Muscle of leg (tissue), 16 donors: ENCODE measurements at places on chromosomes 2 and 18. TPM values are rescaled to one million over a fixed set of nuclear protein-coding genes. Genes with fewer than 3 reads are reported as not detected.

Gene NEMP2
- total RNA-seq = 7.1 TPM

Gene PROKR1
- total RNA-seq = 1.2 TPM

Gene TSPYL6
- total RNA-seq = 0.04 TPM

Gene KANSL1L
- 34.2 TPM for total RNA-seq

Gene UPP2
- not detected for total RNA-seq

DNA sequence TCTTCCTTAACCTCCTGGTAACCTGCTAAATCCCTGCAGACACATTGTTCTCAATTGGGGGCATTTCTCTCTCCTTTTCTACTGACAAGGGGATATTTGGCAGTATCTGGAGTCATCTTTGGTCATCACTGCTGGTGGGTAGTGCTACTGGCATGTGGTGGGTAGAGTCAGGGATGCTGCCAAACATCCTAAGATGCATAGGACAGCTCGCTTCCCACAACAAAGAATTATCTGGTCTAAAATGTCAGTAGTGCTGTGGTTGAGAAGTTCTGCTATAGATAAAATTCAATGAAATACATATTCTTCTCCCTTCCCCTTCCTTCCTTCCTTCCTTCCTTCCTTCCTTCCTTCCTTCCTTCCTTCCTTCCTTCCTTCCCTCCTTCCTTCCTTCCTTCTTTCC, 18.7 kb upstream of the LHCGR start:
- DNase-seq = no peak

DNA sequence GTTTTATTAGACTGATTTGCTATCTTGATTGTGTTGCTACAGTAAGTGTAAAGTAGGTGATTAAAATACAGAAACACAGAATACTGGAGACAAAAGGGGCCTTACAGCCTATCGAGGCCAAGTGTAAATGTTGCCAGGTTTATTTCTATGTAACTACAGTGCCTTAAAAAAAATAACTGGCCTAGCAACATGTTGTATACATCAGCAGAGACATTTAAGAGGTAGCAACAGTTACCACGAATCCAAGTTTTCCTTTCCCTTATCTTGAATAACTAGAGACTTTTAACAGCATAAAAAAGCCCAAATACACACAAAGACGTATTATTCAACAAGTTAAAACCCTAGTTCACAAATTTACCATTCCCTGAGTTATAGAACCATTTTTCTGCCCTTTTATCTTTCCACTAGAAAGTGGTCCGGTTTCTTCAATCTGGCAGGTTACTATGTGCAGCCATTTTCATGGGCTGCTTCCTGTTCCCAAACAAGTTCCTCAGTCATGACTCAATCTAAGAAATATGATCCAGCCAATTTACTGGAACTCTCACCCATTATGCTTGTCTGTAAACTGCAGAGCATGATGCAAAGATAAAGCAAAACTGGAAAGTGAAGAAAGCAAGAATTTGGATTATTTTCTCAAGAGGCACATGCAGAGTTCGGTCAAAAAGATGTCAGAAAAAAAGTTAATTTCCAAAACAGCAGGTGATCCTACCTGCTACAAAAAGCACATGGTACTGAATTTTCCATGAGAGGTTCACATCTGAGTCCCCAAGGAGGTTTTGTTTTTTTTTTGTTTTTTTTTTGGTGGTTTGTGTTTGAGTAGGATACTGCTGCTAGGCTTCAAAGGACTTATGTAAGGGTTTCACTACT, 22.2 kb downstream of the NFE2L2 start:
- peak; percentile 96 for DNase-seq

DNA sequence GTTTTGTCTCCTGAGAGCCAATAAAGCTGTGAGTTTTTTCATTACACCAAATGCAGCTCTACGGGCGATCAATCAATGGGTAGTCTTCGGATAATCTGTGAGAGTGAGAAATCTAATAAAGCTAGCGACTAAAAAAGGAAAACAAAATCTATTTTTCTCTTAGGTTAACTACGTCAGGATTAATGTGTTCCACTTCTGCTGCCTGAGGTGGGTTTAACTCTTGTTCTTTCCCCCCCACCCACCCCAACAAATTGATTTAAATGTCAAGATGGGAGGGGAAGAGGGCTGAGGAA, 63.0 kb upstream of the PSMD14 start:
- DNase-seq = peak; percentile 5

GRCh38 chr2:216327447-216327935, 44.8 kb downstream of the MARCHF4 start:
- DNase-seq = no peak

DNA sequence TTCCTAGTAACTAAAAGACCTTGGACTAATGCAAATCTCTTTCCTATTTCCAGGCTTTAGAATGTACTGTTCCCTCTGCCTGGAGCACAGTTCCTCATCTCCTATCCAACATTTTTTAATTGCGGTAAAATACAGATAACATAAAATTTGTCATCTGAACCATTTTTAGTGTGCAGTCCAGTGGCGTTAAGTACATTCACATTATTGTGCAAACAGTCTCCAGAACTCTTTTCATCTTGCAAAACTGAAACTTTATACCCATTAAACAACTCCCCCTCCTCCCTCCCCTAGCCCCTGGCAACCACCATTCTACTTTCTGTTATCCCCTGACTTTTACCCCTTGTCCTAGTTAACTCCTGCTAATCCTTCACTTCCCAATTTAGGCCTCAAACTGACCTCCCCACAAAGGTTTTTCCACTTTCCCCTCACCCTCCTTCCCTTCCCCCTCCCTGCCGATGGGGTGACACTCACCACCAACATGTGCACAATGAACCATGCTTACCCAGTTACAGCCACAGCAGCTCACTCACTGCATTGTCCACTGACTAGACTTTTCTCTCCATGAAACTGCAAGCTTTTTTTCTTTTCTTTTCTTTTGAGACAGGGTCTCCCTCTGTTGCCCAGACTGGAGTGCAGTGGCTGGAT, 54.8 kb downstream of the KIAA2012 start:
- DNase-seq = no peak

DNA sequence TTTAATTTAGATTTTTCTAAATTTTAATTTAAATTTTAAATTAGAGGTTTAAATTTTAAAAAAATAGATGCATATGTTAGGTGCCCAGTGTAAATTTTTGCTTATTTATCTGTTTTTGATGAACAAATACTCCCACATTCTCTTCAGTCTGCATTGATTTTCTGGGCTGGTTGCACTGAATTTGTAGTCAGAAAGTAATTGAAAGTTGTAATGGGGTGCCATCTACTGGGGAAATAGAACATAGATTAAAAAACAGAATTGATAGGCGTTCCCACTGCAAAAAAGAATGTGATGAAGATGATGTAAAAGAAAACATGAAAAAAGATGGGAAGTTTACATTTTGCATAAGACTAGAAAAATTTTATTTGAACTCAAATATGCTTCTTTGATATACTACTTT, 51.7 kb upstream of the CCDC85A start:
- peak; percentile 69 for DNase-seq

DNA sequence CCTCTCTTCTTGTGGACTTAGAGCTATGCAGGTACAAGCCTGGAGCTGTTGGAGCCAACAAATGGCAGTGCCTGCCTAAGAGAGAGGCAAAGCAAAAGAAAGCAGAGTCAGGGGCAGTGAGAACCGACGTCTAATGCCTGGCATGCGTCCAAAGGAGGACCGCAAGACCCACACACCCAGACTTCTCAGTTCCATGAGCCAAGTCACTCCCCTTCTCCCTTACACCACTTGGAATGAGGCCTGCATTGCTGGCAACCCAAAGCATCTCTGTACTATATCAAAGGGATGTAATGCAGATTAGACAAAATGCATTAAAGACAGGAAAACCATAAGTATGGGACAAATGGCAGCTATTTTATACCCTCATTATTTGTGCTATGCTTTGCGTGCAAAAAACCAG, 49.9 kb upstream of the RNU4ATAC start:
- peak; percentile 69 for DNase-seq
